ENCODE measurements at places on chromosomes 1 and 21. TPM values are rescaled to one million over a fixed set of nuclear protein-coding genes. Genes with fewer than 3 reads are reported as not detected.

GRCh38 chr1:219710529-219711194, 97.8 kb upstream of the ZC3H11B start:
- DNase-seq: no peak

GRCh38 chr1:209064850-209065706, 518.4 kb upstream of the CAMK1G start:
- no peak for DNase-seq

- DNase-seq: peak; percentile 83
Observed at GRCh38 chr1:94801919-94802546, 18.1 kb upstream of the SLC44A3 start.

The PDZK1IP1 gene
- 1.0 TPM for total RNA-seq

Data from posterior vena cava (tissue), 2 donors.